ENCODE measurements at places on chromosomes 2 and 18.

DNA sequence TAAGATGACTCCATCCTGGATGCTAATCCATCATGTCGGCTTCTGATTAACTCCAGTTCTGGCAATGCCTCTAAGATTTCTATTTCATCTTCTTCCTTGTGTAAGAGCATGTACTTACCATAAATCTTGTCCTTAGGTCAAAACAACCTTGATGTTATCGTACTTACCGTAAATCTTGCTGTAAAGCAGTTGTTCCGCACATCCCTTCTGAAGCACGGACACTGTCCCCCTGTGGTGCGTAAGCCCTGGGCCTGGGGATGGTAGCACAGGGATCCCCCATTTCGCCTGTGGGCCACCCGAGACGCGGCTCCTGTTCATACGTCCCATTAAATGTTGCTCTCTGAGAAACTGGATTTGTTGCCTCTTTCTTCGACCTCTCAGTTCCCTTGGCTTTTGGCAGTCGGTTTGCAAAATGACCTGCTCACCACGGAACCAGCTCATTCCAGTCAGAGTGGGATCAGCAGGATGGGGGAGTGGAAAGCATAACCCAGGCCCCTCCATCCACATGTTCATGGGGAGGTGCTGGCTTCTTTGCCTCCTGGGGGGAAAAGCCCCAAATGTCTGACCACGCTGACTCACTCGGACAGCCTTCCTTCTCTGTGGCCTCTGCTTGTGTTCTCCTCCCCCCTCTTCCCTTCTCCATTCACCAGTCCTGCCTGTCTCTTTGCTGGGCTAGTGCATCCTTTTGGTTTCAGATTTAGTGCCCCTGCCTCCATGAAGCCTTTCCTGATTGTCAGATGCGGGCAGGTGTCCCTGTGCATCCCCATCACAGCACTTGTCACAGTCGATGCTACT, 49.9 kb downstream of the RAB31 start:
- no peak for DNase-seq

GRCh38 chr2:8015848-8016600, 665.8 kb upstream of the ID2 start:
- no peak for DNase-seq

GRCh38 chr2:131828164-131828561, 300.5 kb downstream of the CCDC74A start:
- DNase-seq: no peak

DNA sequence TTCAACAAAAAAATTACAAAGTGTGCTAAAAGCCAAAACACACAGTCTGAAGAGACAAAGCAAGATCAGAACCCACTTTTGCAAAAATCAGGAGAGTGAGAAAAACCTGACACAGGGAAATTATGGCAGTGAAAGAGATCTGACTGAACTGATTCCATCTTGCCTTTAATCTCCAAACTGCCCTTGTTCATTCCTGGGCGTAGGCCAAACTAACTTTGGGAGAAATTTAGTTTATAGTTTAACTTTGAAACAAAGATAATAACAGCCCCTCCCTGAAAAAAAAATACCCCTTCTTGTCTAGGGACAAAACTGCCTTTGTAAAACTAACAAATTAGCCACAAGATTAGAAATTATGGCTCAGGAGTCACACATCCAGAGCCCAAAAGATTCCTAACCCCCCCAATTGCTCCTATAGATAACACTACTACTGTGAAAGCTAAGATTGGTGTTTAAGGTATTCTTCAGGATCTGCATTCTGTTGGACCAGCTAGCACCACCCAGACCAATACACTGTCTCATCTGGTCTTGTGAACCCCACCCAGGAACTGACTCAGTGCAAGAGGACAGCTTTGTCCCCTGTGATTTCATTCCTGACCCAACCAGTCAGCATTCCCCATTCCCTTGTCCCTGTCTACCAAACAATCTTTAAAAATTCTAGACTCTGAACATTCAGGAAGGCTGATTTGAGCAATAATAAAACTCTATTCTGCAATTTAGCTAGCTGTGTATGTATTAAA, 226.1 kb upstream of the SH3BP4 start:
- DNase-seq: no peak

GRCh38 chr2:163207693-163208370, 369.3 kb upstream of the KCNH7 start:
- no peak for DNase-seq

DNA sequence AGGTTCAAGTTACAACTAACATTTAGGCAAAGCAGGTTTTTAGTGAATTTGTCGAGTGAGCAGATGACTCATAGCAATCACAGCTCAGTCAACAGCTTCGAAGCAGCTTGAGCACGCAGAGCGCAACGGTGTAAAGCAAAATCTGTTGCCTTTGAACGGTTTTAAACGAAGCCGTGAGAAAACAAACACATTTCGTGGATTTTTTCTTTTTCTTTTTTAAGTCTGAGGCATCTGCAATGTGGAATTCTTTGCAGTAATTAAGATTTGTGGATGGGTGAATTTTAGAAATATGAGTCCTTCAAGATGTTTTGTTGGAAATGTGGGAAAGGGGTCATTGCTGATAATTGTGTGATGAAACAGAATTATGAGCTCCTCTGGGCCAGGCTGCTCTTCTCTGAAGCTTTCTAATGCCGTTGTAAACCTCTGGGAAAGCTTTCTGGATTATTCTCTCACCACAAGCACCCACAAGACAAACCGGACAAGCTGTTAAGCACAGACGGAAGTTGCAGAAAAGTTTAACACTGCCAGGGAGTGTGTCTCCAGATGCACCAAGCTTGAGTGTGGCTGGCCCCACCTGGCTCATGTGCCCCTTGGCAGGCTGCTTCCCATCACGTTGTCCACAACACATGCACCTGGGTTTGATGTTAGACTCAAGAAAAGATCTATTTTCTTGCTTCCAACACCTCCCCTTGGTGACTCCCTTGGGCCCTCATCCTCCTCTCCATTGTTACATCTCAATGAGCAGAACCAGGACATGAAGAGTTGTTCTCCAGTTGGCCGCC, 224.7 kb downstream of the ACKR3 start:
- DNase-seq: no peak

GRCh38 chr2:72913486-72914205, 3.7 kb upstream of the EMX1 start:
- no peak for DNase-seq

Measured in left hindlimb (tissue), 1 donor.